ENCODE measurements at places on chromosomes 2 and 18.

DNA sequence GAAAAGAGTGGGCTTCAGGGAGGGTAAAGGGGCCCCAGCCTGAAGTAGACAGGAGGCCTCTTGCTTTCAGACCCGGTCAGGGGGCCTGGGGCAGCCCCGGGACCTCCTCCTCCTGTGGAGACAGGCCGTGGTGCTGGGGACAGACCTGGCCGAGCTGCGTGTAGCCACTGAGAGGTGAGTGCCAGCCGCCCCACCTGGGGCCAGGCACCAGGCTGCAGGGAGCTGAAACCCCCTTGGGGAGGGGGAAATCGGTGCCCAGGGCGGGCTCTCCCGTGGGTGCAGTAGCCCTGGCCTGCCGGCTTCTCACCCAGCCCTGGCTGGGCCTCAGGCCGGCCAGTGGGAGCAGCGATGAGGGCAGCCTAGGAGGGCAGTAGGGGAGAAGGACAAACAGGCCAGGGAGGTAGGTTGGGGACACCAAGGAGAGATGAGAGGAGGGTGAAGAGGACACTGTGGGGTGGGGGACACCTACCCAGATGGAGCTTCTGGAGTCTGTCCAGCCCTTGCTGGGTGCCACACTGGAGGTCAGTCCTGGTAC, 24.0 kb downstream of the CROCC2 start:
- no peak for DNase-seq

DNA sequence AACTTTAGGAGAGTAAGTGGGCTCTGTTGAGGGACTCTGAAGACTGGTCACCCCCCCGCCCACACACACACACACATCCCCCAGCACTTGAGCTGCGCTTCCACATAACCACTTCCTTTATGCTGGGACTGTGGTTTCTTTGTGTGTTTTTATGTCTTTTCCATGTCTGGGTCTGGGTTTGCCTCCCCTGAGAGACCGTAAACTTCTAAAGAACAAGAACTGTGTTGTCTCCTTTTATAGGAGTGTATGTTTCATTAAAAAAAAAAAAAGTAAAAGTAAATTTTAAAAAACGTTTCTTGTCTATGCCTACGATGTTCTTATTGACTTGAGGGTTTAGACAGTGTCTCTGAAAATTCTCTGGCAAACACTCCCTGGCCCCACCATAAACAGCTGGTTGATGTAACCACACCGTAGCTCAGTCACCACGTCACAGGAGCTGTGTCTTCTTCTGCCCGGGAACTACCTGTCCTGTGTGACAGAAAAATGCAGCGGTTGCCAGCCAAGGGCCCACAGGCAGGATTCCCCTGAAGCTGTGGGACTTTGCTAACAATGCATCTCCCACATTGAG, 68.0 kb downstream of the KLHL29 start:
- no peak for DNase-seq

- peak; percentile 78 for DNase-seq
Observed at GRCh38 chr2:163733301-163733938, 2.4 kb downstream of the FIGN start.

- peak; percentile 34 for DNase-seq
Observed at GRCh38 chr2:127165539-127165935, 54.6 kb downstream of the CYP27C1 start.

DNA sequence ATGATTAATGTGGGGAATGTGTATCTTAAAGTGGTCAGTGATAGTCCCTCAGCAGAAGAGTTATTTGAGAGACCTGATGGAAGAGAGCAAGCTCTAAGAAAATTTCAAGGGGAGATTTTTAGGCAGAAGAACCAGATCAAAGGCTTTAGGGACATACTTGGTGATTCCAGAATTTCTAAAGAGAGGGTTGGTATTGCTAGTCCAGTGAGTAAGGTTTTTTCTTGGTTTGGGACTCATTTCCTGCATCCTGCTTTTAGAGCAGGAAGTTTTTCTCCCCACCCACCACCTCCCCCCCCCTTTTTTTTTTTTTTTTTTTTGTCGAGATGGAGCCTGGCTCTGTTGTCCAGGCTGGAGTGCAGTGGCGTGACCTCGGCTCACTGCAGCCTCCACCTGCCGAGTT, 42.7 kb upstream of the DYSF start:
- no peak for DNase-seq

- DNase-seq = no peak
Observed at GRCh38 chr2:64404002-64404731, 49.8 kb upstream of the LGALSL start.

GRCh38 chr2:147628971-147629421, 215.8 kb upstream of the ACVR2A start:
- no peak for DNase-seq

- no peak for DNase-seq
Observed at GRCh38 chr2:113724010-113724409, 32.4 kb downstream of the SLC35F5 start.

DNA sequence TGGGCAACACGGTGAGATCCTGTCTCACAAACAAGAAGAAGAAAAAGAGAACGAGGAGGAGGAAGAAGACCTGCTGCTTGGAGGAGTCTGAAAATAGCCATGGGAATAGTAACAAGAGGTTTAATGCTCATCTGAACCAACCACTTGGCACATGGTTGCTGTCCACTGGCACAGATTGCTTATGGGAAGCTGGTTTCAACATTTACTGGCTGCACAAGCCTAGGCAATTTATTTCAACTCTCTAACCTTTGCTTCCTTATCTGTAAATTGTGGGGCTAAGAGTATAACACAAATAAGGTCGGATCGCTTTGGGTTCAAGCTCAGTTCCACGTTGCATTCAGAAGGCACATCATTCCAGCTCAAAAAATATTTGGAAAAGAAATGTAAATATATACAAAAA, 14.2 kb upstream of the RHOB start:
- DNase-seq = no peak

GRCh38 chr2:43305012-43305411, 78.6 kb upstream of the ZFP36L2 start:
- no peak for DNase-seq

- no peak for DNase-seq
Observed at GRCh38 chr2:213757525-213757924, 473.3 kb downstream of the SPAG16 start.

DNA sequence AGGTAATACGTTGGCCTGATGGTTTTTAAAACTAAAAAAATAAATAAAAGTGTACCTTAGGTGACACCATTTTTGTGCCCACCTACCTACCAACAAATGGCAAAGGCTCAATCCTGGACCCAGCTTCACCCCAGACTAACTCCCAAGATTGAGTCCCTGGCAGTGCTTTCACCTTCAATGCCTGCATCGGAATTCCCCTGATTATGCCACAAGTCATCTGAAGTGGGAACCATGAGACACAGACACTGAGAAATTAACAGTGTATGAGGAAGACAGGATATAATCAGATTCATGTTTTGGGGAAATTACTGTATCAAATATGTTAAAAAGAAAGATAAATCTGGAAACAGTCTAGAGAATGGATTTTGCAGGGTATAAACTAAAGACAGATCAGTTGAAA, 41.6 kb downstream of the ZBTB14 start:
- peak; percentile 66 for DNase-seq
